Motor neuron (in vitro differentiated cells): ENCODE measurements at places on chromosomes 2 and 18. TPM values are rescaled to one million over a fixed set of nuclear protein-coding genes. Genes with fewer than 3 reads are reported as not detected.
A peak's percentile ranks its signal among the peaks of the same experiment; 100 is the strongest.

DNA sequence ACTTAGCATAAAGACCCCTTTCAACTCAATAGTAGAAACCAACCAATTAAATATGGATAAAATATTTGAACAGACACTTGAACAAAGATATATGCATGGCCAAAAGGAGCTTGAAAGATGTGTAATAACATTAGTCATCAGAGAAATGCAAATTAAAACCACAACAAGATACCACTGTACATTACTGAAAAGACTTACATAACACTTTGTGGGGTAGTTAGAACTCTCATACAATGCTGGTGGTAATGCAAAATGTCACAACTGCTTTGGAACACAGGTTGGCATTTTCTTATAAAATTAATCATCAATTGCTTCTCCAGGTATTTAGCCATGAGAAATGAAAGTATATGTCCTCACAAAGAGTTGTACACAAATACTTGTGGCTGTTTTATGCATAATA lies 60.7 kb downstream of the TTC27 start:
- no peak for ATAC-seq

DNA sequence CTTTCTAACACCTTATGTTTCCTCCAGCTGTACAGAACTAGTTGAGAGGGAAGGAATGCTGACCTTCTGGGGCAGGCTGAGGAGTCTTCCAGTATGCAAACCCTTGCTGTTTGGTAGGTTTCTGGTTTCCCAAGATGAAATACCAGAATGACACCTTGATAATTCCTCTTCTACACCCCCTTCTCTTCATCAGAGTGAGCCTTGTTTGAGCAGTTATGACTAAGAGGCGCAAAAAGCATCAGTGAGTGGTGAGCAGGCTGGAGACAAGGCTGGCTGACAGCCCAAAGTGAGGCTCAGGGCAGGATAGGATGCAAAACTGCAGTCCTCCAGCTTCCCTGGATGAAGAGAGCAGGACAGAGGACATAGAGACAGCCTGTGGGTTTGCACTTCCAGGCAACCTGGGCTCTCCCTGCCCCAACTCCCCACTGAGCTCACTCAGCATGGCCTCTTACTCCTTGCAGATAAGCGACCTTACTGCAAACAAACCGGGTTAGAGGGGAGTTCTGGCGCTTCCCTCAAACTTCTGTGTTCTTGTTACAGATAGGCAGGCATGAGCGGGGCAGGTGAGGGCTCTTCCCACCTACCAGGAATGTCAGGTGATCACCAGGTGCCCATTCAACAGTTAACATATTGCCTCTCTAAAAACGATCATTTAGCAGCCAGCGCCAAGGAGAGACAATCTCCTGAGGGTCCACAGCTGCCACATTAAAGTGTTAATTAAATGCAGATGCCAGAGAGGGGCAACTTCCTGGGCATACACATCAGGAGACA lies 5.4 kb downstream of the MPPE1 start:
- ATAC-seq = no peak

DNA sequence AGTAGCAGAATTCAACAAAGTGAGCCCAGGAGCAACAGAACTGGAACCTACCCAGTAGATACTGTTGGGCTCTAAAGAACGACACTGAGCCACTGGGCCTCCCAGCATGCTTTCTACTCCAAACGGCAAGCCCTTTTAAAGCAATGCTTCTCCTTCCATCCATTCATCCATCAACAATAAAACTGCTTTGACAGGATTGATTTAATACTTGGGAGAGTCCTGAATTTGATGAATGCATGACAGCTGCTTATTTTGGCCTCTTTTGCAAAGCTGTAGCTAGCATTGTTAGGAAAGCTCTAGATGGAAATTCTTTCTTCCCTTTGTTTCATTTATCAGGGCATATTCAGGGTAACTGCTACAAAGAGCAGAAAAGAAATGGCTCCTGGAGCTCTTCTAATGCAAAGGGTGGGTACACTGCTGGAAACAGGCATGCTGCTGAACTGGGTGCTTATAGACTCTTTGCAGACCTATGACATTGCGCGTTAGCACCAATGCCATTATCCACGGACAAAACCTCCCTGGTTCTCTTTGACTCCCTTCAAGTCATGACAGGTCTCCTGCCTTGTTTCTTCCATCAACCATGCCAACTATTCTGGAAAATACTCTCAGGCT lies 138.4 kb upstream of the HNRNPA3 start:
- peak; percentile 75 for ATAC-seq

TBR1 gene
- total RNA-seq = 0.71 and 0.87 TPM in 2 replicates

B3GNT2 gene
- 4.0 and 5.0 TPM in 2 replicates for total RNA-seq

HRH4 gene
- total RNA-seq = 0.42 TPM in 1 of 2 replicates, not detected in the other

SERPINB10 gene
- total RNA-seq = not detected in 2 replicates

SMYD5 gene
- 21.3 and 22.0 TPM in 2 replicates for total RNA-seq

GRCh38 chr18:6382963-6383362 lies 31.7 kb downstream of the L3MBTL4 start:
- peak; percentile 50 for ATAC-seq

GRCh38 chr18:12750076-12750714 lies 47.4 kb downstream of the PSMG2 start:
- no peak for ATAC-seq

DNA sequence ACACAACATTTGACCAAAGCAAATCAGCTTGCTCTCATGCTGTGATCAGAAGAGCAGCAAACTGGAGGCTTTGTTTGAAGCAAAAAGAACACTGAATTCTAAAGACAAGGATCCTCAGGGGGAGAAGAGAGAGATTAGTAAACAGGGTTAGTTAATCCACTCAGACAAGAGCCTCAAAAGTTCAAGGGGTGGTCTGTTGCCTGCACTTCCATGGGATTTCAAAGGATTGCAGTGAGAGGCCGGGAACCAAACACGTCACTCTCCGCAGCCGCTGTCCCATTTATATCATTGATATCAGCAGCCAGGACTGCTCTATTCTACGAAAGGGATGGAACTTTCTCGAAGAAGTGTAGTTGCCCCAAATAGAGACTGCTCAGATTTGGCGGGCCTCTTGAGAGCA lies 97.8 kb upstream of the SP3 start:
- ATAC-seq = no peak

GRCh38 chr2:132697556-132698205 lies 27.7 kb upstream of the LYPD1 start:
- no peak for ATAC-seq

DNA sequence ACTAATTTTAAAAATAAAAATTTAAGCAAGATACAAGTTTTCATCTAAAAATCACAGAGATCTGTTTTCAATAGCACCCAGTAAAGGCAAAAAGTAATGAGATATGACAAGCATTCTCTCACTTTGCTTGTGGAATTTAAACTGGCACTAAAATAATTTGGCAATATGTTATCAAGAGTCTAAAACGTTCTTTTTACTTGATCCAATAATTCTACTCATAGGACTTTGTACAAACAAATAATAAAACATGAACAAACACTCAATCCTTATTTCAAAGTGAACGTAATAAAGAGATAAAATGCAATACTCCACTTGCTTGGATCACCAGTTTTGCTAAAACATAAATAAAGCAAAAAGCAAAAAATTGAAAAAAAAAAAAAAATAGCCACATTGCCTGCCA lies 30.4 kb downstream of the PIAS2 start:
- no peak for ATAC-seq

FZD7 gene
- total RNA-seq = 1.6 and 2.8 TPM in 2 replicates

MEIS1 gene
- 145 and 149 TPM in 2 replicates for total RNA-seq

DNA sequence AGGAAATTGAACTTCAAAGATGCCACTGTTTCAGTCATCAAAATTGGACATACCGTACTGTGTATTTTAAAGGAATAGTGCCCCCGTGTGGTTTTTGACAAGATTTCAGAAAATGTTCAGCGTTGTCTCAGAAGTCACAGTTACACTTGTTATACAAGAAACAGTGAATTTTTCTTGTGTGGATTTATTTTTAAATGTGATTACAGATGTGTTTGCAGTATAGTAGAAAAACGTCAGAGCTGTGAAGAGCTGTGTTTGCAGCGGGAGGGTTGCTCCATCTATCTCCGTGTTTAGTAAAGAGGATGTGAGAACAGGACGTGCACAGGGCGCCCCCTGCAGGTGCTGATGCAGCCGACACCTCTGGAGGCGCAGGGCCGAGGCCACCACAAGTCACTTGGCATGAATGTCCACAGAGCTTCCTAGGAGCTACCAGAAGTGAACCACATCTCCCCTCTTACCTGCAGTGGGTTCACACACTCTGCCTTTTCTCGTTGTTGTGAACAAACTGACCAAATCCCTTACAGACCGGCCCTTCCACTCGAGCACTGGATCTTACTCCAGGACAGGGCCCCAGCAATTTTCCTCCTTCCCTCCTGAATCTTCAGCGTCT lies 73.1 kb downstream of the CACNB4 start:
- ATAC-seq = peak; percentile 91

DNA sequence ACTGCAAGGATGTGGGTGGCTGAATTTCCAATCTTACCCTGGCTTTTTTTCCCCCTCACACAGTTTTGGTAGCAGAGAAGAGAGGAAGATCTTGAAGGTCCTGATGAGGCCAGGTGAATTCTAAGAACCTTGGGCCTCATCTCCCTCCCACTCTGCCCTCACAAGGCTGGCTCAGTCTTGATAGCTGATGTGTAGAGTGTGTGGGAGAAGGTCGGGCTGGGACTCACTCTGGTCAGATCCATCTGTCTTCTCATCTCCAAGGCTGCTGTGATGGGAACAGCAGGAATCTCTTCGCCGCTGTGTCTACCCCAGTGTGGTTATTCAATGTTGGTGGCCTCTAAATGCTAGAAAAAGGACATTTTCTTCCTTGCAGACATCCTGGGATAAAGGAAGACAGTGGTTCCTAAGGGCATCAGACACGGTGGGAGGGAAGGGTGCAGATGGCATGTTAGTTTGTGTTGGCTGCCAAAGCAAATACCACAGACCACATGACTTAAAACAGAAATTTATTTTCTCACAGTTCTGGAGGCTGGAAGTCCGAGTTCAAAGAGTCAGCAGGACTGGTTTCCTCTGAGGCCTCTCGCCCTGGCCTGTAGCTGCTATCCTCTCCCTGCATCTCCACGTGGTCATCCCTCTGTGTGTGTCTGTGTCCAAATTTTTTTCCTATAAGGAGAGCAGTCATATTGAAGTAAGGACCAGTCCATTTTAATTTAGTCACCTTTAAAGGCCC lies 37.6 kb upstream of the MGAT4A start:
- ATAC-seq = no peak

- no peak for ATAC-seq
These were observed 21.3 kb downstream of the SLC66A2 start for GRCh38 chr18:79930020-79930642.
